ENCODE measurements at places on chromosomes 1 and 21. TPM values are rescaled to one million over a fixed set of nuclear protein-coding genes. Genes with fewer than 3 reads are reported as not detected.

SRSF10 gene
- 52.2 TPM for total RNA-seq

TMEM53 gene
- total RNA-seq = 8.1 TPM

DNASE2B gene
- total RNA-seq = not detected

FAM78B gene
- not detected for total RNA-seq

LY9 gene
- not detected for total RNA-seq

DYNLT5 gene
- total RNA-seq = not detected

ZNF692 gene
- total RNA-seq = 19.9 TPM

CATSPERE gene
- 0.36 TPM for total RNA-seq

MX2 gene
- total RNA-seq = 7.0 TPM

PLA2G2C gene
- total RNA-seq = not detected

ADCY10 gene
- total RNA-seq = under 0.01 TPM

Measured in cardiac atrium fibroblast (primary cell).